ENCODE measurements at places on chromosomes 5 and 9.
A peak's percentile ranks its signal among the peaks of the same experiment; 100 is the strongest.

DNA sequence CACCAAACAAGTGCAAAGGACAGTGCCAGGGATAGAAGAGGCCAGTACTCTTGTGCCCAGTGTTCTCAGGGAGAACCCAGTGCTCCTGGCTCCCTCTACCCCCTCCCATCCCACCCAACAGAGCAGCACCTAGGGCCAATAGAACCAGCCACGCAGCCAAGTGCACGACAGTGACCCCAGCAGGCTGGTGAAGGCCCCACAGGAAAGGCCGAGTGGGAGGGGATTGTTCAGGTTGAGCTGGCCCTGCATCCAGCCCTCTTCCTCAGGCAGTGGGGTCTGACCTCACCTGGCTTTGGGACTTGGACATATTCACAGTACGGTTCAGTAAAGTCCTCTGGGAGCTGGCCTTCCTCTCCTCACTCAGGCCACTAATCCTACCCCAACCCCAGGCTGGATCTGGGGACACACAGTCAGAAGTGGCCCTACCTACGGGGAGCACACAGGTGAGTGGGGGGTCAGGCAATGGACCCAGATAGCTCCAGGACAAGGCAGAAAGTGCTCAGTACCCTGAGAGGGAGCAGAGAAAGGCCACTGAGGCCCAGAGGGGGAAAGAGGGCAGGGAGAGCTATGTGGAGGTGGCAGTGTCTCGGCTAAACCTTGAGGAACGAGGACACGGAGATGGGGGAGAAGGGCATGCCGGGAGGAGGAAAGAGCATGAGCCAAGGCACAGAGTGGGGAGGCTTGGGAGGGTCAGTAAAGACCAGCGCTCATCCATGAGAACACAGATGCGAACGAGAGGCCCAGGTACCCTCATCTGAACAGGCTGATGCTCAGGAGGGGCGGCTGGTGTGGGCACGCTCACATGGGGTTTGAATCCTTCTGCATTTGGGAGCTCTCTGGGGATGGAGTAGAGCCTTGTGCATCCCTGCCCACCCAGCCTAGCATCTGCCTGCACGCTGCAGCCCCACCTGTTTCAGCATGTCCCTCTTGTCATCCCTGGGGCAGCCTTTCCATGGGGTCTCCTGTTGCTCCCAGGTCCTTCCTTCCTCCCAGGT, 25.6 kb downstream of the POLR1E start:
- ATAC-seq: no peak

DNA sequence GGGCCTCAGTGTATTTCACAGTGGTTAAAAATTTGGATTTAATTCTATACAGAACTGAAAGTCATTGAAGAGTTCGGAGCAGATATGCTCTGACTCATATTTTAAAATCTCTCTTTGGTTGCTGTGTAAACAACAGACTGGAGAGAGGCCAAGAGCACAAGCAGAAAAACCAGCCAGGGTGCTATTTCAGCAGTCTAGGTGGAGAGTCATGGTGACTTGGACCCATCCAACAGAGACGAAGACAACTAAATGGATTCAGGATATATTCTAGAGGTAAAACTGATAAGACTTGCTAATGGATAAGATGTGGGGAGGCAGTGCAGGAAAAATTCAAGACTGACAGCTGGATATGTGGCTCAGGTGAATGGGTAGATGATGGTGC, 168.9 kb downstream of the MAPKAP1 start:
- ATAC-seq: peak; percentile 54

- no peak for ATAC-seq
Measured at GRCh38 chr9:132597073-132597775, 14.8 kb downstream of the BARHL1 start.

- ATAC-seq: no peak
Measured at GRCh38 chr9:125966959-125967711, 220.0 kb downstream of the PBX3 start.

All from motor neuron (in vitro differentiated cells).